ENCODE measurements at places on chromosomes 7 and 10.
A peak's percentile ranks its signal among the peaks of the same experiment; 100 is the strongest.

DNA sequence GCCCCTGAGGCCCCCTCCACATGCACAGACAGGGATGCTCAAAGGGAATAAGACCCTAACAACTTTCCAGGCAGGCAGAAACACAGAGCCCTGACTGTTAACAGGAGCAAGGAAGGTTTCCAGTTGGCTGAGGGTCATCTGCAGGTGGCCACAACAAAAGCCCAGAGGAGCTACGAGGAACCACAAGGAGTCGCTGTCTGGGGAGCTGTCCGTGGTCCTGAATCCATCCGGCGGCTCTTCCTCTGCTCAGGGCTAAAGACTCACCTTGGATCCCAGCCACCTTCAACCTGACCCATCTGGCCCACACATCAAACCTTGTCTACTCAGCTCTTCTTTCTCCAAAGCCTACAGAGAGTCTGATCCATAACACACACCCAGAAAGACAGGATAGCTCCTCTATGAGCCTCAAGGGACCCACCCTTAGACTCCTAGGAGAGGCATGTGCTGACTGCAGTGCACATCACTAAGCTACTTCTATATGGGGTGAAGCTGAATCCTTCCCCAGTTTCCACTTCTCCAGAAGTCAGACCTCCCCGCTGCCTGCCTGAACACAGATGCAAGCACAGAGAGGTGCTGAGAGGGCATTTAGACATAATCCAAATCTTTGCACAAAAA lies 104.0 kb downstream of the SLIT1 start:
- no peak for DNase-seq

- DNase-seq = no peak
Measured at GRCh38 chr10:80497187-80498077, 40.3 kb upstream of the SH2D4B start.

DNA sequence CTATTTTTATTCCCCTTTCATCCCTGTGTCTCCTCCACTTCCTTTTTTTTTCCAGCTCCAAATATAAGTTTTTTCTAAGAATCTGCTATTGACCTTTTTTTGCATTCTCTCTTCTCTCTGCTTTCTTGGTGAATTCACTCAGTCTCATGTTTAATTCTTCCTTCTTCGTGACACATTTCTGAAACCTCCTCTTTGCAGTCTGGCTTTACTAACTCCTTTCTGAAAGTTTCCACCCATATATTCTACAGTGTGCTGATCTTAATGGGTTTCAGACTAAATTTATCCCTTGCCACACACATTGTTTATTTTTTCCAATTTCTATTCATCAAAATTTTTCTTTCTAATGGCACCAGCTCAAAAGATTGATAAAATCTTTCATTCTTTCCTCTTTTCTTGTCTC lies 47.8 kb upstream of the CALD1 start:
- DNase-seq = no peak

DNA sequence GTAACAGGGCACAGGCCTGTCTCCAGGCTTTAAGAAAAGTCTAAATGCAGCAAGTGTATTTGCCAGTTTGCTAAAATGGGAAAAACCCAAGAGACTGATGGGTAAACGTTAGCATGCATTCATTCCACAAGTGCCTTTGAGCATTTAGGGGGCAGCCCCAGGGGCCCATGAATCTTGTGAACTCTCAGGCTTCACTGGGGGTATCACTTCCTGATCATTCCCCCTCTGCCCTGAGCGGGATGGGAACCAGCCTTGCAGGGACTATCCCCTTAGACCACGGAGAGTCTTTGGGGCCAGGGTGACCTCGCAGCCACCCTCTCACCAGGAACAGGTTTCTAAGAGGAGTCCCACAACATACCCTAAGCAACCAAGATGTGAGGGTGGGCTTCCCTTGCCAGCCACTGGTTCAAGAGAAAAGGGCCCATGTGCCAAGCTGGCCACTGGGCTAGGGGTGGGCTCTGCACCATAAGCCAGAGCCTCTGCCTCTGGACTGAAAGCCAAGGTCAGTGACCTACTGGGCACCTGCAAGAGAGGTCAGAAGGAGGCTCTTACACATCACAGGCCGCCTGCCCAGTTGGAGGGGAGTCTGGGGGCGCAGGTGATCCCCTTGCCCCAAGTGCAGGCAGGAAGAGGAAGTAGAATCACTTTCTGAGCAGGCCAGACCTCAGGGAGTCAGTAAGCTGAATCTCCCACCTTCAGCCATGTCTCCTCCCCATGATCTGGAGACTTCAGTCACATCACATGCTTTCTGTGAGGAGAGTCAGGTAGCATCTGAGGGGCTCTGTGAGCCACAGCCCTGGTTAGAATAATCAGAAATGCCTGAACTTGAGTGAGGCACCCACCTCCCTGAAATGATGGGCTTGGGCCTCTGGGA lies 75.0 kb downstream of the C10orf105 start:
- DNase-seq = no peak

GRCh38 chr7:112866424-112866823 lies 76.2 kb upstream of the TMEM168 start:
- no peak for DNase-seq

DNA sequence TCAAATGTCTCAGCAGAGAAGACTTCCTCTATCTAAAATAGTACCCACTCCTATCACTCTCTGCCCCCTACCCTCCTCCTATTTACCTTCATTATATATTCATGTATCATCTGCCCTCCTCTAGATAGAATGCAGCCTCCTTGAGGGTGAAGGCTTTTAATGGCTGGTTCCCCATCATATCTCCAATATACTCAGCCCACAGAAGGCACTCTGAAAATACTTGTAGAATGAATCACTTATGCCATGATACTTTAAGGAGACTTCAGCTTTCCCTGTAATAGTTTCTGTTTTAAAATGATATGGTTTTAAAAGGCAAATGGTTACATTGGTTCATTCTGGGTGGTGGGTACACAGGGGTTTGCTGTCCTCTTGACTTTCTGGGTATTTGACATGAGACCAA lies 25.3 kb downstream of the GFRA1 start:
- no peak for DNase-seq

DNA sequence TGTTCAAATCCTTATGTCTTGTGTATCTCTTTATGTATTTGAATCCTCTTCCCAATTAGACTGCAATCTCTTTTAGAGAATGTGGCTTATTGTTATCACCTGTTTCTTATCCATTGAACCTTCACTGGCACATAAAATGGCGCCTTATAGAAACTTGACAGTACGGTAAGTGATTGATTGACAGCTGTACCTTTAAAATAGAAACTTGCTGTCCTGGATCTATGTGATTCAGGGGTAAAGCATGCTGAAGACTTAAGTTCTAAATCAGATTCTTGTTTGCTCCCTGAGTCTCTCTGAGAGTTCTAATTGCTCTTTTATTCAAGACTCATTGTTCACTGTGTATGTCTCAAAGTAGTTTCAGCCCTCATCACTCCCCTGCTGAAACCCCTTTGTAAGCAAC lies 91.3 kb downstream of the CACNB2 start:
- DNase-seq = no peak

GRCh38 chr7:18472161-18472483 lies 23.4 kb upstream of the HDAC9 start:
- no peak for DNase-seq

- peak; percentile 11 for DNase-seq
Measured at GRCh38 chr7:29564496-29565223, 1.0 kb downstream of the PRR15 start.

DNA sequence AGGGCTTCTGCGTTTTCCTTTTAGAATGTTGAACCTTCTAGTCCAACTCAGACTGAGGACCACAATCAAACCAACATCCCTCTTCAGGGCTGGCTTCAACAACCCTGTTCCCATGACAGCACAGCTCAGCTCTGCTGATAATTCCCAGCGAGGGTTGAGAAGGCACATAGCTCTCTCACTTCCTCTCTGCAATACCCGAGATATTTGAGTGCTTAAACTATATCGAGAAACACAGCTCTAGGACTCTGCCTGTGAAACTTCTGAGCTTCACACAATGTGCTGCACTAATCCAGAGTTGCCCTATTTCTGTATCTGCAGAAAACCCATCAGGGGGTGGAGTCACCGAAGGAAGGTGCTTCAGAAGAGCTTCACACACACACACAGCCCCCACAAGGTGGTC lies 1.6 kb upstream of the ADARB2 start:
- DNase-seq = no peak

DNA sequence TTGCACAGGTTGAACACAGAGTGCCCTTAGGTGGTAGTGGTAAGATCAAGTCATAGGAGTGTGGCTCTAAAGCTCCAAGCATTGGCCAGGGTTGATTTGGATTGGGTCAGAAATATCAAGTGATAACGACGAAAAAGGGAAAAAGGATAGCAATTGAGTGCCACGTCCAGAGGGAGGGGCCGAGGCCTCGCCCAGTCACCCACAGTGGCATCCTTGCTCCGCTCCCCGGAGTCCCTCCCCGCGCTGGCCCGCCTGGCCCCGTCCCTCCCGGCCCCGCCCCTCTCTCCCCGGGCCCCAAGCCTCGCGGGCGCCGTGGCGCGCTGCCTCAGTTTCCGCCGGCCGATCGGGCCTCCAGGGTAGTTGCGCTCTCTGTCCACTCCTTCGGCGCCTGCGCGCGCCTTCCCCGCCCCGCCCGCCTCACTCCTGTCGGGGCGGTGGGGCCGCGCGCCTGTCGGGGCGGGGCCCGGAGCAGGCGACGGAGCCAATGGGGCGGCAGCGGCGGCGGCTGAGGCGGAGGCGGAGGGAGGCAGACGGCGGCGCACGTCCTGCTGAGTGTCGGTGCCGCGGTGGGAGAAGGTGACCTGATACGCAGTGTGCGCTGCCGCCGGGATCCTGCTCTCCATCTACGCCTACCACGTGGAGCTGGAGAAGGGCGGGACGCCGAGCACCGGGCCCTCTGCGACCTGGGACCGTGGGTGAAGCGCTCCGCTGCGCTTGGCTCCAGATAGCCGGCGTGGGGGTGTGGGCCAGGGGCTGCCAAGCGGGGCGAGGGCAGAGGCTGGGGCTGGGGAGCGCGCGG lies 209.1 kb upstream of the ZNF722 start:
- DNase-seq = no peak

DNA sequence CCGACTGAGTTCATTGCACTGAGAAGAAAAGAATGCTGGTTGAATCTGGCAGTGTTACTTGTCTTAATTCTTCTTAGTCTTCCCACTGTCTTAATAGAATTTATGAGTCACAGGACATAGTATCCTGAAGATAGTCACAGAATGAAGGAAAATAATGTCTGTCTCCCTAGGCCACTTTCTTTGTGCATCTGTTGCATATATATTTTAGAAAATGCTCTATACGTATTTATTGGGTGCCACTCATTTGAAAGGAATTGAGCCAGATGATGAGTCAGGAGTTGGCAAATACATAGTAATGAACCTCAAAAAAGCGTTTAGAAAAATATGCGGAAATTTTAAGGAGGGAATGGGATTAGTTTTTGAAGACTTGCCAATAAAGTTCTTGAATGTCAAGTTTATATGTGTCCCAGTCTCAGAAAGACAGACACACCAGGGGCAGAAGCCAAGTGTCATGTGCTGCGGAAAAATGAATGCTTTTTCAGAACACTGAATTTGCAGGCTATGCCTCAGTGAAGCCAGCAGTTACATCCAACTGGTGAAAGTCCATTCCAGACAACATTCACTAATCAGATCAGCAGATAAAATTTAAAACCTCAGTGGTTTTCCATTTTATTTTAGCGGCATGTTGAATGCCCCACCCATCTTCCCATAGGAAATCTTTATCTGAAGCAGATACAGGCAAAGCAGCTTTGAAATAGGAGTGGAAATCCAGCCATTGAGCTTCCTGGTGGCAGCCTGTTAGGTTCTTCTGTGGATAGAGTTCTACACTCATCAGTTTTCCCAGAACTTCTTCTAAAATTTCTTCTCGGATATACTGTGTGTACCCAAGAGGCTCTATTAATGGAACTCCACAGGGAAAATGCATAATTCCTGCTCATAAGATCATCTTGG lies 308.4 kb downstream of the BICC1 start:
- no peak for DNase-seq

DNA sequence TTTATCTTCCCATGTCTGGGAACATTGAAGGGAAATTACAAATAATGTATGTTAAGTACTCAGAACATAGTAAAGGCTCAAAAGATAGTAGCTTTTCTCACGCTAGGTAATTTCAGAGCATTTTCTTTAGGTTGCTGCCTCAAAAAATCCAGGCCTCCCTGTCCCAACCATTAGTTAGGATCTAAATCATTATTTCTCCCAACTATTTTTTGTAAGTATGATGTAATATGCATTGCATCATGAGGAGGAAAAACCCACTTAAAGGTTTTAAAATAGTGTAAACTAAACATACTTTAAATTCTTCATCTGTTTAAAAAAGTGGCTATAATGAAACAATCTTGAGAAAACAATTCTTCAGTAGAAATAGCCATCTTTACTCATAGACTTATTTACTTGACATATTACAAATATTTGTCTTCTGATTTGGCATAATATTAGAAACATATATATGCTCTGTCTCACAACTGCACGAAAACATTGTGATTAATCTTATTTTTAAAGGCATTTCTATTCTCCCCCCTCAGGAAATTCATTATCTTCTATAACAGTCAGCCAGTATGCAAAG lies 329.3 kb downstream of the ELMO1 start:
- DNase-seq = no peak

- DNase-seq = no peak
Measured at GRCh38 chr7:36995776-36996175, 271.5 kb upstream of the AOAH start.

GRCh38 chr7:122312789-122313188 lies 8.2 kb upstream of the FEZF1 start:
- no peak for DNase-seq

GRCh38 chr7:55526329-55526728 lies 46.0 kb downstream of the VOPP1 start:
- peak; percentile 25 for DNase-seq

- no peak for DNase-seq
Measured at GRCh38 chr7:98276241-98276761, 5.2 kb upstream of the BRI3 start.

DNA sequence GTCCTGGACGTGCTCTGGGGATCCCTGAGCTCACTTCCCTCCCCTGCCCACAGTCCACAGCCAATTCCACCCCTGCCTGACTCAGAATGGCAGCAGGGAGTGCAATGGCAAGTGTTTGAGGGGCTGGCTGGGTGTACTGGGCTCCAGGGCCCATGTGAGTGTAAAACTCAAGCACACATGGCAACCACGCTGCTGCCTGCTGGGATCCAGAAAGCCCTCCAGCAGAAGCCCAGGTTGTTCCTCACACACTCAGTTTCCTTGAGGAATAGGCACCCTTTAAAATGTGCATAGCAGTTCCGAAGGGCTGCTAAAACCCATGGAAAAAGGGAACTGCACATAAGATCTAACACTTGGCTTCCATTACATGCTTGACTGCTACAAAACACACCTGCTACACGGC lies 11.3 kb upstream of the ATP6V0A4 start:
- no peak for DNase-seq

GRCh38 chr7:20402747-20403230 lies 72.1 kb downstream of the ITGB8 start:
- no peak for DNase-seq

GRCh38 chr7:104972500-104972899 lies 41.5 kb upstream of the KMT2E start:
- no peak for DNase-seq

- DNase-seq = no peak
Measured at GRCh38 chr10:42428534-42428933, 209.8 kb downstream of the ZNF33B start.

GRCh38 chr10:77082601-77083252 lies 554.9 kb downstream of the KCNMA1 start:
- DNase-seq = no peak

- DNase-seq = no peak
Measured at GRCh38 chr10:89206402-89207180, 526 bp downstream of the CH25H start.

GRCh38 chr10:77532068-77532467 lies 105.5 kb downstream of the KCNMA1 start:
- DNase-seq = no peak

All from occipital lobe (tissue), 3 donors.